ENCODE measurements at places on chromosomes 3 and 15. TPM values are rescaled to one million over a fixed set of nuclear protein-coding genes. Genes with fewer than 3 reads are reported as not detected.

DNA sequence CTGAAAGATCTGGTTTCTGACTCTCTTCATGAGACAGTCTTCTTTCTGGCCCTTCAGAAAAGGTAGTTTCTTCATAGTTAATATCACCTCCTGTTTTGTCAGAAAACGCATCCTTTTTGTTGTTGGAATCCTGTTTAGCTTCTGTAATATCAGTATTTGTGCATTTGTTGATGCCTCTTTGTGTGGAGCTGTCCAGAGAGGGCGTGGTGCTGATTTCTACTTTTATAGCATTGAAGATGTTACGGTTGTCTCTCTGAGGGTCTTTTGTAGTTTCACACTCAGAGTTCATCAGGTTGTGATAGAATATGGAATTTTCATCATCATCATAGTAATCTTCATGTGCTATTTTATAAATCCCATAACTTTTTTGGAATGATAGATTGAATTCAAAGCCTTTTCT is 8.9 kb downstream of the GPR149 start:
- peak; percentile 23 for DNase-seq

DNA sequence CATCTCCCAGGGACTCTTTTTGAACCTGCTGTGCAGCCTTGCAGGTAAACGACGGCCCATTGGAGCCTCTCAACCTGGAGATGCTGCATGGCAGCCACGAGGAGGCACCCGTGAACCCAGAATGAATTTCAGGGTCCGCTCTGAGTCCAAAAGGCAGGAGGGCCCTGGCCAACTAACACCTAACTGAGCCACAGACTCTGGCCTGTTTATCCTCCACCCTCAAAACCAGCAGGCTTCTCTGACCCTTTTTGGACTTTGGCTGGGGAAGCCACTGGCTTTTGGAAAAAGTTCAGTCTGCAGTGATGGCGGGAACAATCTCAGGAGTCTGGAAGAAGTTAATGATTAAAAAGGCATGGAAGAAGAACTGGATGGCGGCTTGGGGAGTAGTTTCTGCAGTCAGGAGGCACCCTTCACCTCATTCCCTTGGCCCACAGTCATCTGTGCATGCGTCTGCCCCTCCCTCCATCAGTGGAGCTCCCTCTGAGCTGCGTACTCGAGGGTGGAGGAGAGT is 4.1 kb downstream of the PXYLP1 start:
- DNase-seq, result no peak

- DNase-seq, result no peak
These were observed 191.3 kb upstream of the ZNF385D start for GRCh38 chr3:21942328-21942727.

Gene SLC22A14
- not detected for total RNA-seq

- DNase-seq, result no peak
These were observed 55.7 kb downstream of the SYNPR start for GRCh38 chr3:63333815-63334214.

DNA sequence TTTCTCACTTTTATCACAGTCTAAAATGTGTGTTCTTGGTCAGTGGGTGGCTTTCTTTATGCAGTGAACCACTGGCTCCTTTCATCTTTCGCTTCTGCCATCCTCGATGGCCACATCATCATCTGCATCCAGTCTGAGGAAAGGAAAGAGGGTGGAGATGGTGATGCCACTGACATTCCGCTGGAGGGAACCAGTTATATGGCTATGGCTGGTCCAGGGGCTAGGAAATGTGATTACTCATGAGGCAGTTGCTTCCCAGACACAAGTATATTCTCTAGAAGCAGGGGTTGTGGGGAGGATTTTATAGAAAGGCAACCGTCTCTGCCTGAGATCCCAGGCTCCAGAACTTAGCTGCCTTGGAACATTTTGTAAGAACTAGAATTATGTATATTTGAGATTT is 246.7 kb upstream of the AZI2 start:
- DNase-seq, result no peak

Gene GOLIM4
- total RNA-seq, result 27.2 TPM

Gene CRABP1
- total RNA-seq, result 93.0 TPM

GRCh38 chr15:75850708-75851107 is 7.5 kb downstream of the UBE2Q2 start:
- DNase-seq, result no peak

Gene NIT2
- 26.4 TPM for total RNA-seq

- no peak for DNase-seq
These were observed 3.6 kb downstream of the CYB561D2 start for GRCh38 chr3:50354186-50354764.

GRCh38 chr3:143707848-143708247 is 140.4 kb downstream of the SLC9A9 start:
- DNase-seq, result no peak

GRCh38 chr15:43433165-43433564 is 59.8 kb downstream of the TP53BP1 start:
- no peak for DNase-seq

- no peak for DNase-seq
These were observed 137.4 kb downstream of the GAP43 start for GRCh38 chr3:115760716-115761115.

DNA sequence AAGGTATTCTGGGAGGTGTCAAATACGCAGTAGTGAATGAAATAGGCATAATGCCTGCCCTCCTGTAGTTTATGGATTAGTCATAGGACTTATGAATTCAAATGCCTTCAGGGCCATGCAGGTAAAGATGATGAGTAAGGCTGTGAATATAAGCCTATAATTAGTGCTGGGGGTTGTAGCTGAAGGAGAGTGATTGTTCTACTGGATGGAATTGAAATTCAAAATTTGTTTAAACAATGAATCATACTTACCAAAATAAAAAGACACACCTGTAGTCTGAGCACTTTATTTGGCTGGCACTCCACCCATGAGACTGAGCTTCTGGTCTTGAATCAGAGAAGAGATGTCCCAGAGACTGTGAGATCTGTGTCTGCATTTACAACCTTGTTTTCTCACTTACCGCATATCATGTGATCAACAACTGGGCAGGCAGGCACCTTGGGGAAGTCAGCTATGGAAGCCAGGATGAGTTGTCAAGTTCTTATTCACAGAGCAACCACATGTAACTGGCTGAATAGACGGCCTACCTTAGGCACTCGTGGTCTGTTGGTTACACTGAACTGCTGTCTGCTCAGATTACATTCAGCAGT is 291.8 kb downstream of the NAALADL2 start:
- no peak for DNase-seq

- no peak for DNase-seq
These were observed 238.8 kb downstream of the OPA1 start for GRCh38 chr3:193831495-193832455.

Gene CX3CR1
- 0.09 TPM for total RNA-seq

GRCh38 chr3:37103103-37103808 is 71.1 kb downstream of the LRRFIP2 start:
- DNase-seq, result no peak

GRCh38 chr3:146468234-146468633 is 1.1 kb downstream of the PLSCR2 start:
- no peak for DNase-seq

DNA sequence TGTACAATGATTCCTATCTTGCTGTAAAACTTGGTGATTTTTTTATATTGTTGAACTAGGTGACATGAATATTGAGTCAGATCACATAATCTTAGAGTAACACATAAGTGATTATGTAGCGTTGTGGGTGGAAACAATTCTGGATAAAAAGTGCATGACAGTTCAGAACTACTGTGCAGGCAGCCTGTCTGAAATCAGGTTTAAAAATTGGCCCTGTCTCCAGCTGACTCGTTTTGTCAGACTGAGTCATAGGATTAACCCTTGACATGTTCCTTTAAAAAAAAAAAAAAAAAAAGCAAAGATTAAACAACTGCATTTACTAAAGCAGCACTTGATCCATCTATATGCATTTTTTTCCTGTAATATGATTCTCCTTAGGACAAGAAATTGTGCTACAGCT is 160.0 kb upstream of the CGNL1 start:
- DNase-seq, result no peak

DNA sequence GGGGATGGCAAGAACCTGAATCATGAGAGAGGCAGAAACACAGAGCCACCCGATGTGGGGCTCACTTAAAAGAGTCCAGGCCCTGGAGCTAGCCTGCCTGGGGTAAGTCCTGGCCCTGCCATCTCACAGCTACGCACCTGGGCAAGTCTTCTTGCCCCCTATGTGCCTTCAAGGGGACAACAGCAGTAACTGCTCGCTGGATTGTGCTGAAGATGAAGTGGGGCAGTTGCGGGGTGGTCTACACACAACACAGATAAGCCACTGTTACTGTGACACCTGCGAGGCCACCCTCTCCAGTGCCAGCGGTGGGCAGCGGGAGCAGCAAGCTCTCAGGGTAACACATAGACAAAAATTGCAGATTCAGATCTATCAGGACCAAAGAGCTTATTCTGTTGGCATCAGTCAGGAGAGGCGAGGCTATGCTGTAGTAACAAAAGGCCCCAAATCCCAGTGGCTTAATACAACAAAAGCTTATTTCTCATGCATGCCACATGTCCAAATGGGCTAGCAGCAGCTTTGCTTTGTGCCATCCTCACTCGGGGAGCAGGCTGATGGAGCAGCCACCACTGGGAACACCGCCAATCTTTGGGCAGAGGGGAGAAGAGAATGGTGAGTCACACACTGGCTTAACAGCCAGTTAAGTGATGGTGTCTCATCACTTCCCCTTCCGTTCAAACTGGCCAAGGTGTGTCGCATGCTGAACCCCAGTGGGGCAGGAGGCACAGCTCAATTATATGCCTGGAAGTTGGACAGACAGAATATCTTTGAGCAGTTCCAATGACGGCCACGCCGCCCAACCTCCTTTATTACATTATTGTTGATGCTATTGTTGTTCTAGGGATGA is 78.3 kb downstream of the WNT7A start:
- no peak for DNase-seq
